ENCODE measurements at places on chromosomes 5 and 9. TPM values are rescaled to one million over a fixed set of nuclear protein-coding genes. Genes with fewer than 3 reads are reported as not detected.
A peak's percentile ranks its signal among the peaks of the same experiment; 100 is the strongest.

GRCh38 chr9:13139641-13140171, 139.8 kb downstream of the MPDZ start:
- no peak for DNase-seq

DNA sequence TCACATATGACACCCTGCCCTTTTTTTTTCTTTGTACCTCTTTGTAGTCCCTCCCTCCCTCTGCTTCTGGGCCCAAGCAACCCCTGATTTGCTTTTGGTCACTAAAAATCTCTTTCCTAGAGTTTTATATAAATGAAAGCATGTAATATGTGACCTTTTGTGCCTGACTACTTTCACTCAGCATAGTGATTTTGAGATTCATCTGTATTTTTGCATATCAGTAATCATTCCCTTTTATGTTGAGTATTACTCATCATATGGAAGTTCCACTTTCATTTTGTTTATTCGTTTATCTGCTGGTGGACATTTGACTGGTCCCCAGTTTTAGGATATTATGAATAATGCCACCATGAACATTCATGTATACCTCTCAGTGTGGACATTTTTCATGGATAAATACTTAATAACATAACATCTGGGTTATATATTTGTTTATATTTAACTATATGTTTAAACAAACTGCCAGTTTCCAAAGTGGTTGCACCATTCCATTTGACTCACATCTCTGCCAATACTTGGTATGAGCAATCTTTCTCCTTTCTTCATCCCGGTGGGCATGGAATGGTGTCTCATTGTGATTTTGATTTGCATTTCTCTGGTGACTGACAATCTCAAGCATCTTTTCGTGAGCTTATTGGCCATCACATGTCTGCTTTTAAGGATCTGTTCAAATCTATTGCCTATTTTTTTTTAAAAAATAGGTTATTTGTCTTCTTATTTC, 115.7 kb upstream of the S1PR3 start:
- DNase-seq: no peak

The INSYN2B gene
- 0.87 TPM for total RNA-seq

The OR1J2 gene
- not detected for total RNA-seq

DNA sequence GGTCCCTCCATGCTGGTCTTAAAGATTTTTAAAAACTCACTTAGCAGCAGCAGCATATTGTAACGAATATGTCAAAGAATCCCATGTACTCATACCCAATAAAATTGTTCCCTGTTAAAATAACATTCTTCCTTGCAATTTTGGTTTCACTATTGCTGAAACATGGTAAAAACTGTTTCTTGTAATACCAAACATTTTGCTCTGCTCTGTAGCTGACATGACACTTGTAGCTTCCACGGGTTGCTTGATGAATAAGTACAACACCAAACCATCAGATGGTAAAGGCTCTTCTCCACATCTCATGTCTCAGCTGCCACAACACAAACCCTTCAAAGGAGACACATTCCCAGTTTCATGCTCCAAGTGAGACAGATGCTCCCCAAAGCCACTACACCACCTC, 180.7 kb upstream of the PTGER4 start:
- DNase-seq: no peak

- DNase-seq: no peak
Measured at GRCh38 chr5:66661149-66661548, 65.0 kb downstream of the MAST4 start.

GRCh38 chr5:102547141-102548035, 48.6 kb upstream of the SLCO6A1 start:
- DNase-seq: no peak

GRCh38 chr9:16532681-16533450, 337.6 kb downstream of the BNC2 start:
- DNase-seq: no peak

- DNase-seq: no peak
Measured at GRCh38 chr9:15882328-15882727, 329.5 kb downstream of the CCDC171 start.

DNA sequence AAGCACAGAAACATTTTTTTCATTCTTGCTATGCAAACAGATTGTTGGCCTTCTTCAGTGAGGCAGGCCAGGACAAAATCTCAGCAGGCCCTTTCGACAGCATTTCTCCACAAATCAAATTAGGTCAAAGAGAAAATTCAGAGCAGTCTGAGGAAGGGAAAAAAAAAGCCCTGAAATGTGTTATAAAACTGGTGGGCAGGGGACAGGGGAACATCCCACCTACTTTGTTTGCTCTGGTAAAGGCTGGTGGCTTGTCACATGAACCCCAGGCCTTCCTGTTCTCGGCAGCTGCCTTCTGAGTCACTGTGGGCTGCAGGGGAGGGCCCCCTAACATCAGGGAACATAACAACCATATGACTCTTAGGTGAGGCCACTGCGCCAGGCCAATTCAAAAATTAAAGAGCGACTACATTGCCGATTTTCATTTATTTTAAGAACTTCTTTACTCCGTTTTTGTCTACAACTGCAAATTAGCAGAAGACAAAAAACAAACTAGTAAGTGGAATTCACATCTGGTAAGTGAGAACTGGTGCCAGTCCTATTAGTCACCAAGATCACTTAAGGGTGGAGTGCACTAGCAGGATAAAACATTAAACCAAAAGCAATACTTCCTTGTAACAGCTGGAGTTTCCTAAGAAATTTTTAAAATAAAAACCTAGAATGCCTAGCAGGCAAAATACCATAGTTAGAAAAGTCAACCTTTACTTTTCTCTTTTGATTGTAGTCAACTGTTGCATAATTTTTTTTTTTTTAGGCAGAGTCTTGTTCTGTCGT, 46.2 kb upstream of the DENND4C start:
- peak; percentile 77 for DNase-seq

GRCh38 chr5:180611140-180611850, 20.0 kb upstream of the SCGB3A1 start:
- peak; percentile 60 for DNase-seq

- no peak for DNase-seq
Measured at GRCh38 chr9:111274737-111275136, 55.3 kb downstream of the OR2K2 start.

GRCh38 chr9:2359891-2360471, 261.6 kb upstream of the VLDLR start:
- no peak for DNase-seq

- no peak for DNase-seq
Measured at GRCh38 chr9:75176037-75176436, 87.7 kb downstream of the OSTF1 start.

- no peak for DNase-seq
Measured at GRCh38 chr5:135315386-135315785, 83.6 kb downstream of the MACROH2A1 start.

DNA sequence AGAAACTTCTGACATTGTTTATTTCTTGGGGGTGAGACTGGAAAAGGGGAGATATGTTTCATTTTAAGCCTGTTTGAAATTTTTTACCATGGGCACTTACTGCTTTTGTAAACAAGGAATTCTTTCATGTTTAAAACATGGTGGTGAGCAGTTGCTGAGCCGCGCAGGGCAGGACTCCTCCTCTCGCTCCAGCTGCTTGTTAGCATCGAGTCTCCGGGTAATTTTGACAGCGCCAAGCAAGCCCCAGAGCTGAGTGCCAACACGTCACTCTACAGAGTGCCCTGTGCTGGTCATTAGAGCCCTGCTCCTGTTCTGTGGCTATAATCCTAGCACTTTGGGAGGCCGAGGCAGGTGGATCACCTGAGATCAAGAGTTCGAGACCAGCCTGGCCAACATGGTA, 116.5 kb upstream of the MSX2 start:
- DNase-seq: no peak

DNA sequence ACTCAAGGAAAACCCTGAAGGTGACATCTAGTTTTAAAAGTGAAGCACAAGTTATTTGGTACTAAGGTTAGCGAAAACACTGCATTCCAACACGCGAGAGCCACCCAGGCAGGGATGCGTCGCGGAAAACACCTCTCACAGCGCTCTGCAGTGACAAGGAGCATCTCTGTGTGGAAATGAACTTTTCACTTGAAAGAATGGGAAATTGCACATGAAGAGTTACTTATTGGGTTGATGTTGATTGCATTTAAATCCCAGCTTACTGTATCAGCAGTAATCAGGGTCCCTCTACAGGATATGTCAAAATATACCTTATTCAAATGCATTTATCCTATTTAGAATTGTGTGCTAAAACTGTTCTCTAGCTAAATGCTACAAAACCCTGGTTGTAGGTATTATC, 144.4 kb downstream of the BNC2 start:
- no peak for DNase-seq

The TMEFF1 gene
- total RNA-seq: 0.14 TPM

- no peak for DNase-seq
Measured at GRCh38 chr9:92950359-92950955, 3.1 kb downstream of the FGD3 start.

DNA sequence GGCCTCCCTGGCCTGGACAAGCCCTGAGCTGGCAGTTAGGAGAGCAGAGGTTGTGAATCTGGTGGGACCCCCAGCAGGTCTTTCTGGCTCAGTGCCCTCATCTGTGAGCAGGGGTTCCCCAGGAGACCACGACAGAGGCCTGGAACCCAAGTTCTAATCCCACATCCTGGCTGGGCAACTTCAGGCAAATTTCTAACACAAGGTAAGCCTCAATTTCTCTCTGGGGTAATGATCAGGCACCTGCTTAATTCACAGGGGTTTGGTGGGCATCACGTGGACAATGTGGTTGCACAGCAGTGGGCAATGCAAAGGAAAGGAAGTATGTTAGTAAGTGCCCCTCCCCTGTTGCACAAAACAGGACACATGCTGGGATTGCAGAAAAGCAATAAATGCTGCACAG, 1.9 kb upstream of the KCNIP1 start:
- DNase-seq: no peak

- no peak for DNase-seq
Measured at GRCh38 chr9:109582386-109582785, 84.3 kb upstream of the PTPN3 start.

GRCh38 chr5:138610918-138611677, 35.9 kb upstream of the HSPA9 start:
- no peak for DNase-seq

The RALGPS1 gene
- total RNA-seq: 15.3 TPM

DNA sequence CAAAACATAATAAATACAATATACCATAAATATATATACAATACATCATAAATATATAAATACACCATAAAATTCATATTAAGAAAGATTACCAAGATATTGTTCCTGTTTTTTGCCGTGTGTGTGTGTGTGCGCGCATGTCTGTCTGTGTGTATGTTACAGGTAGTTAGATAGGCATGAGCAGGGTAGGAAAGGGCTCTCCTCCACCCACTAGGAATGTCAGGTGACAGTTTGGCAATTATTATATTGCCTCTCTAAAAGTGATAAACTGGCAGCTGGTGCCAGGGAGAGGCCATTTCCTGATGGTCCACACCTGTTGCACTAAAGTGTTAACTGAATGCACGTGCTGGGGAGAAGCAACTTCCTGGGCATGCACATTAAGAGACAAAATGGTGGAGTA, 232.8 kb downstream of the ADAMTS6 start:
- no peak for DNase-seq

GRCh38 chr5:145975361-145976066, 39.1 kb downstream of the SH3RF2 start:
- DNase-seq: no peak

DNA sequence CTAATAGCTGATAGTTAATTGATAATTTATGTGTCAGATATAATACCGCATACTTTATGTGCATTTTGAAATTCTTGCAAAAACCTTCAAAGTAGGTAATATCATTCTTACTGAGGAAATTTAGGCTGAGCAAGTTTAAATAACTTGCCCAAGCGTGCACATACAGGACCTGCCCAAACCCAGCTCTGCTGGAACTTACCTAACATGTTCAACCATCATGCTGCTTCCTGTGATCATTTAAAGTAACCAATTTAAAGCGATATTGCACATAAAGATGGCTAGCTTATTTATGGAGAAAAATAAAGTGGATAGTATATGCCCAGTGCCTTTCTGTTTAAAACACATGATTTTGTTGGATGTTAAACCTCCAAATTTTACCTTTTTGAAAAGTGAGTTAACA, 4.3 kb downstream of the FAM174A start:
- no peak for DNase-seq

The MRPL41 gene
- 244 TPM for total RNA-seq

All from Right ventricle myocardium inferior (tissue), 1 donor.